Stimulated activated CD4-positive, alpha-beta T cell treated with anti-CD3 and anti-CD28 coated beads, Interleukin-4, amount 100 ng/mL, for 48 hours (primary cell): ENCODE measurements at places on chromosomes 4 and X.

GRCh38 chr4:186149872-186150271 lies 41.5 kb upstream of the CYP4V2 start:
- no peak for DNase-seq

DNA sequence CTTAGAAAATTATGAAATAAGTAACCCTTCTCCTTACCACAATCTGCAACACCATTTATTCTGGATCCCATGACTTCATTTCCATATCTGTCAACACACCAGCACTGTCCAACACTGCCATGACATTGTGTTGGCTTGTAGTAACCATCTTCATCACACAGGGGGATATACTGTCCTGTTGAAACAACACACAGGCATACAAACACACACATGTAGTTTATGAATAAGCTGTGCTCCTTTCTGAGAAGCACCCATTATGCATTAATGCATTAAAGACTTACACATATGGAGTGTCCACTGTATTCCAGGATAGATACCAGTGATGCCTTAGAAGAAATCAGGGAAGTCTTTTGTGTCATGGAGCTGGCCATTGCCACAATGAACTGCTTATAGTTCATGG lies 496.9 kb downstream of the SPOCK3 start:
- no peak for DNase-seq

- no peak for DNase-seq
Measured at GRCh38 chrX:9797384-9798360, 11.4 kb downstream of the SHROOM2 start.

DNA sequence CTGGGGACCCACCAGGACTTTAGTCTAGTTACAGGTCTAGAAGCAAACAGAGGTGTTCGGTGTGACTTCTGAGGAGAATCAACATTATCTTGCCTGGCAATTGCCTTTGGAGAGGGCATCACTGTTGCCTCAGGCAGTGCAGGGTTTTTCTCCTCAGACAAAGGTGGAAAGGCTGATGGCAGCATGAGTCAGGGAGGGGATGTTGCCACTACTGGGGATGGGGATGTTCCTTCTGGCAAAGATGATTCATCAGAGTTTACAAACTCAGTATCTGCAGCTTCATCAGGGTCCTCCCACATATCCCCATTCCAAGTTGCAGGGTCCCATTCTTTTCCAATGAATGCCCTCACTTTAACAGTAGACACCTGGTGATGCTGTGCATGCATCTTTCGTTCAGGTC lies 91.3 kb upstream of the GALNTL6 start:
- no peak for DNase-seq

DNA sequence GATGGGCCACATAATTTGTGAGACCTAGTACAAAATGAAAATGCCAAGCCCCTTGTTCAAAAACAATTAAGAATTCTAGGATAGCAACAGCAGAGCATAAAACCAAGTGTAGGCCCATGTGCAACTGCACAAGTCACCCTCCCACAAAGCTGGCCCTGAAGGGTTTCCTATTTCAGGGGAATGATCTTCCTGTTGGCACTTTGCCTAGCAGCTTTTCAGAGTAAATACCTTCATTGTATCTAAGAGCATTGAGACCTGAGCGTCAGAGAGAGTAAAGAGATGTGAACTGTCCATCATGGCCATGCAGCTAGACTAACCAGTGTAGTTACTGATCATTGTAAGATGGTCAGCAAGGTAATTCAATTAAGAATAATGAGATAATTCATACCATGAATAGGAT lies 113.6 kb downstream of the CNKSR2 start:
- no peak for DNase-seq

DNA sequence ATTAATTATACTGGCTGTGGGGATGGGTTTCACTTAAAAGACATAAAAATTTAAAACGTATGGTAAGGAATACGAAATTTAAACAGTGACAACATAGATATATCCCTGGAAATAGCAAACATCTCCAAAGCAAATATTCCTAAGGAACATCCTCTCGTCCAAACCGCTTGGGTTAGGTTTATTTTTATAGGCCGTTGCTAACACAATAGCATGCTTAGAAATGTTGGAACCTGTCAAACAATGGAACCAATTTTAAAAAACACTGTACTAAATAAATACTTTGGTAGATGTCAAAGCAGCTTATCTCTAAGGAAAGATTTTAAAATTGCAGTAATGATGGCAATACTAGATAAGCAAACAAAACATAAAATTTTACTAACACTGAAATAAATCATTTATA lies 45.4 kb downstream of the SEC24D start:
- DNase-seq = no peak

GRCh38 chrX:11557120-11557519 lies 108.6 kb downstream of the ARHGAP6 start:
- DNase-seq = no peak

GRCh38 chr4:154838155-154838554 lies 57.1 kb downstream of the RBM46 start:
- no peak for DNase-seq

DNA sequence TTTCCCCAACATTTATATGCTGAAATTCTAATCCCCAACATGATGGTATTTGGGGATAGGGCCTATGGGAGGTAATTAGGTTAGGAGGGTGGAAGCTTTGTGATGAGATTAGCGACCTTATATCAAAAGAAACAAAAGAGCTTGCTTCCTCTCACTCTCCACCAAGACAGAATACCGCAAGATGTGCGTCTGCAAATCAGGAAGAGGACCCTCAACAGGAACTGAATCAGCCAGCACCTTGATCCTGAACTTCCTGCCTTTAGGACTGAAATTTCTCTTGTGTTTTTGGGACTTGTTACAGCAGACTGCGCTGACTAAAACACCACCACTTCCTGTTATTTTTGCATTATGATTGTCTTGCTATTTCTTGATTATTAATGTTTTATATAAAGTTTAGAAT lies 1889.4 kb downstream of the C4orf33 start:
- no peak for DNase-seq

DNA sequence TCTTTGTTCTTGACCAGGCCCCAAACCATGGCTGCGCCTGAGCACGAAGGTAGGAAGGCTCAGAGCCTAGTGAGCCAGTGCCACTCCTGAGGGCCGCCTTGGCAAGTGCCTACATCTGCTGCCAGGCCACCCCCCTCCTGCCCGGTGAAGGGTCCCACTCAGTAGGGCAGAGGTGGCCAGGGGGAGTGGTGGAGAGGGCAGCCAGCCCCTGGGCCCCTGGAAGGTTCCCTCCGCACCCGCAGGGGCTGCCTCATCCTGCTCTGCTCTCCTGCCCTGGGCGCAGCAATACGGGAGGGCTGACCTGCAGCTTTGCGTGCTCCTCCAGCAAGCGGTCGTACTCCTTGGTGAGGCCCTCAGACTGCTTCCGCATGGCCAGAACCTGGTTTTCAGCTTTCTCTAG lies 14.0 kb downstream of the SLC6A8 start:
- no peak for DNase-seq

- no peak for DNase-seq
Measured at GRCh38 chr4:4868758-4869723, 9.6 kb downstream of the MSX1 start.

DNA sequence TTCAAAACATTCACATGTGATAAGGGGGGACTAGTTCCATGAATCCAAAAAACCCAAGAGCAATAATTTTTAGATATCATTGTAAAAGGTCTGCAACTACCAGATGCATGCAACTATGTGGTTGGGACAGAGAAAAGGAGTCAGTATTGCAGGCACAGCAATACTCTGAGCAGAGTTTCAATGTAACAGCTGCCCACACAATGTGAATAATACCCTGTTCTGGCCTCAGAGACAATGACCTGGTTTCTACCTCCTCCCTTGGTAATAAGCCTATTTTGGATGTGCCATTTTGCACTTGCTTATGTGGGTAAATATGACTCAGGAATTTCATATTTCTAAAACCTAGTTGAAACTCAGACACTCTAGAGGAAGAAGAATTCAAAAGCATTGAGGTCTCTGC lies 194.8 kb upstream of the RASGEF1B start:
- DNase-seq = no peak

DNA sequence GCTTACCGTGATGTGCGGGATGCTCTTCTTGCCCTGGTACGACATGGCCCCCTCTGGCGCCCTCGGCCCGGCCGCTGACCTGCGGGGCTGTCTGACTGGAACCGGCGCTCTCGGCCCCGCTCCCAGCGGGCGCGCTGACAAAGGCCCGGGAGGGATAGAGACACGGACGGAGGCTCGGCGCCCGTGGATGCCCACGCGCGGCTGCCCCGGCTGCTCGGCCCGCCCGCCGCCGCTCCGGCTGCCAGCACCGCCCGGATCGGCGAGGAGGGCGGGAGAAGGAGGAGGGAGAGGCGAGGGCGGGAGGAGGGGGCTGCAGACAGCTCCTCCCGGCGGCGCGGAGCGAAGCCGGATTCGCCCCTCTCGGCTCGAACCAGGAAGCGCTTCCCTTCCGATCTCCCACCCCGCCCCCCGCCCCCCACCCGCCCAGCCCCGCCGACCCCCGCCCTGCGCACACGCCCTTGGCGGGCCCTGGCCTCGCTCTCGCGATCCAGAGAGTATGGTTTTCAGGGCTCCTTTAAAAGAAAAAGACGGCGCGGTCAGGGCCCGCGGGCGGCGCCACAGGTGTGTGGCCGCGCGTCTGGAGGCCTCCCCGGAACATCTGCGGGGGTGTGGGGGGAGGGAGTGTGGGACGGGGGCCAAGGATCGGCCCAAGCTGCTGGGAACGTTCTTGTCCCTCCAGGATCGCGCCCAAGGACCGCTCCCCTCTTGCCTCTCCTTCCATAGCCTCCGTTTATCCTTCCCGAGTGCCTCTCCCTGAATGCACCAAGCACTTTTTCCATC lies 4.5 kb downstream of the CRMP1 start:
- no peak for DNase-seq

DNA sequence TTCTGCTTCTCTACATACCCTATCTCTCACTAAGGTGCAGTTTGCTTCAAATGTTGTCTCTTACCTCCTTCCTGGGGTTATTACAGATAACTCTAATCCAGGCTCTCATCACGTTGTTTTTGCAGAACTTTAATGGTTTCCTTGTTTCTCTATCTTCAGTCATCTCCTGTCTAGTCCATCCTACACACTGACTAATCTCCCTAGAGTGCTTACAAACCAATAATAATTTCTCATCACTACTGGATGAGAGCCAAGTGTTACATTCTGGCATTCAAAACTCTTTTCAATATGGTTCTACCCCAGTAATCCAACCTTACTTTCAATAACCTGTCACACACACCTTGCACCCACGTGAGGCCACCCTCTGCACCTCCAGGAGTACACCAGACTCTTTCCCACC lies 86.1 kb downstream of the SYNPO2 start:
- DNase-seq = no peak

- no peak for DNase-seq
Measured at GRCh38 chr4:150248181-150248580, 169.9 kb downstream of the DCLK2 start.

- no peak for DNase-seq
Measured at GRCh38 chr4:22201256-22201655, 252.7 kb upstream of the KCNIP4 start.

- DNase-seq = no peak
Measured at GRCh38 chrX:103398421-103398864, 22.1 kb downstream of the BEX3 start.

DNA sequence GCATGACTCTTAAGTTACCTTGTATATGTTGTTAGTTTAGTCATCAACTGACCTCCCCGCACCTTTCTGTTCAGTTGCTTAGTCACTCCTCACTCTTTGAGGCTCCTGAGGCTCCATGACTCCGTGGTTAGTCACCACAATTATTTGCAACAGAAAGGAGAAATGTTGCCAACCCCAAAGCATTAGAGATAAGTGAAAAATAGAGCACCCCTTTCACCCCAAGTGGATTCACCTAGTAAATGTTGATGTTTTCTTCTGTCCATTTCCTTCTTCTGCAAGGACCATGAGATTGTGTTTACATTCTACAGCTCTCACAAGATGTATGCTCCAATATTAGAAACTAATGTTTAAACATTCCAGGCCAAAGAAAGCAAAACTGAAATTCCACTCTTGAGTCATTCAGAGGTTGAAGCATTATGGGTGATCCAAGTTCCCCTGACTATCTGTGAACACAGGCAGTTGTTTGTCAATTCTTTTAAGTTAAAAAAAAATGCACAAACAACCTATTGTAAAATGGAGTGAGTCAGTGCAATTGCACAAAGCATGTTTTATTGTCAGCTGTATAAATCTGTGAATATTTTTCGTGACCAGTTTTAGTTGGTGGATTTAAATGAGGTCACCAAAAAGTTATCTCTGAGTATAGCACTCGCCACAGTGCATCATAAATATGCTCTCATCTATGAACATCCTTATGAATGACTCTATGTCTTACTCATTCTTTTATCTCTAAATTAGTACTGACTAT lies 552.4 kb upstream of the MAGEB2 start:
- no peak for DNase-seq

DNA sequence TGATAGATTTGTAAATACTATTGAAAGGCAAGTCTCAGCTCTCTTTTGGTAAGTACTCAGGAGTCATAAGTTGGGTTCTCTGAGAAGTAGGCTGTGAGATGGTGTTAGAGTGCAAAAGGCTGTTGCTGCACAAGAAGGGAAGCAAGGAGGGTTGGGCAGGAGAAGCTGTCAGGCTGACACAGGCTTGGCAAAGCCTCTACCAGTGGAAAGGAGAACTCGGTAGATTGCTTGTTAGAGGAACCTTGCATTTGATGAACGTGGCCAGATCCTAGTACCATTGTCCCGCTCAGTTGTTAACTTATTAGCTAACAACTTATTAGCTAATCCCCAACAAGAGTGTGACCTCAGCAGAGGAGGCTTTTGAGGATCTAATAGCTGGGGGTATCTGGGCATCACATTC lies 449.3 kb upstream of the BOD1L1 start:
- DNase-seq = no peak

DNA sequence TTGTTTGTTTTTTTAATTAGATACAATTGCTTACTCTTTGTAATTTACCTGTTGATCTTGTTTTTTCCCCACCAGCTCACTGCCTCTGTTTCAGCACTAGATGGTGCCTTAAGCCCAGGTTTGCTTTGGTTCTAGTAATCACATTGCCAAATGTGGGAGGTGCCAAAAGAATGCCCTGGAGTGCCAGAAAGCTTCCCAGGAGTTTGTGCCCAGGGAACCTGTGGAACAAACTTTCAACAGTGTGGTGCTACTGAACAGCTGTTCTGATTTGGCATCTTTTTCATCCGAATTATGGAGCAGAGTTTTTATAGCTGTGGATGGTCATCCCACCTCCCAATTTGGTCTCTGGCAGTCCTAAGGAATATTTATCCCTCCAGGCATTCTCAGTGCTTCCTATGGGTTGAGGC lies 1000.7 kb downstream of the STIM2 start:
- DNase-seq = no peak

GRCh38 chrX:84322083-84322827 lies 134.3 kb upstream of the RPS6KA6 start:
- no peak for DNase-seq

DNA sequence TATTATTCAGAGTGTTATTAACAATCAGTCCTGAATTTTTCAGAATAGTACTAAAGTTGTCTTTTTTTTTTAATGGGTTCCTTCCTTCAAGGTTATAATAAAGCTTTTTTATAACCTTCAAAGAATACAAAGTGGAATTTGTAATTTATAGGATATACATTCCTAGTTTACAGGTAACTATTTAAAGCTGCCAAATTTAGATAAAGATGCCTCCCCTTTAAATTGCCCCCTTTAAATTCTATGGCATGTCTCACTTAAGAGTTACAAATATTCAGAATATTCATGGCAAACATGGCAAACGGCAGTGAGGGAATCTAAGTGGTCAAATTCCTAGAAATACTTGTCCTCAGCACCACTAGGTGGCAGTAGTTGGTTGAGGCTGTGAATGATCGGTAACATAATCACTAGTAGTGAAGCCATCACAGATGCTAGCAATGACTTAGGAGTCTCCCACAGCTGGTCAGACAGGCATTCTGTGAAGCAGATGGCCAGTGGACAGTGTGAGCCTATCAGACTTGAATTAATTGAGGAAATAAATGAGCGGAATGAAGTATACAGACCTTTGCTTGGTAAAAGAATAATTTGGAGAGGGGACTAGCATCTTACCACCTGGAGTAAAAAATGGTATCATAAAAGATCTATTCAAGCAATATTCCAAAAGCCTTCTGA lies 86.4 kb downstream of the CBR4 start:
- DNase-seq = peak; percentile 24
